ENCODE measurements at places on chromosomes 7 and 10. TPM values are rescaled to one million over a fixed set of nuclear protein-coding genes. Genes with fewer than 3 reads are reported as not detected.

The CRYGN gene
- not detected for total RNA-seq

The NPSR1 gene
- not detected for total RNA-seq

The NIPSNAP2 gene
- 27.1 TPM for total RNA-seq

The ABCB1 gene
- total RNA-seq = 6.1 TPM

The ATXN7L1 gene
- 8.4 TPM for total RNA-seq

The FAM25G gene
- not detected for total RNA-seq

The AMPH gene
- 5.8 TPM for total RNA-seq

The KNDC1 gene
- total RNA-seq = 0.05 TPM

The DOCK1 gene
- total RNA-seq = 52.9 TPM

The RELN gene
- 0.03 TPM for total RNA-seq

The TFEC gene
- 0.13 TPM for total RNA-seq

The RPEL1 gene
- total RNA-seq = not detected

The BTBD16 gene
- not detected for total RNA-seq

The SUGCT gene
- total RNA-seq = 17.2 TPM

Data from HFFc6 (cell line).